ENCODE measurements at places on chromosomes 1 and 21.

DNA sequence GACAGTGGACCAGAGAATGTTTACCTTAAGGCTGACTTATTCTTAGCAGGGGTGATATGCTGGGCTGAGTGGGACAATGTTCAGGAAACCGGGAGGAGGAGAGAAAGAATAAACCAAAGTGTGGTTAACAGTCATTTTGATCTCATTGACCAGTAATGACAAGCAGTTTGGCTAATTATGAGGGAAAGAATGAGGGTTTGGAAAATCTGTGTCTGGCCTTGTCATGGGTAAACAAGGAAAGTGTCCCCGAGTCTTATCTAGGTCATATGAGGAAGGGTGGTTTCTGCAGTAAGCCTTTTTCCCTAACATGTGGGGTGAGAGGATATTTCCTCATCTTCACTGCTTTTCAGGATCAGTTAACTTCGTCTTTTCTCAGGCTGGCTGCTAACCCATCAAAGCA lies 155.0 kb downstream of the TPR start:
- no peak for DNase-seq

- DNase-seq = no peak
These were observed 8.0 kb downstream of the MED8 start for GRCh38 chr1:43381612-43382011.

GRCh38 chr21:41960386-41960785 lies 6.6 kb upstream of the C2CD2 start:
- DNase-seq = no peak

DNA sequence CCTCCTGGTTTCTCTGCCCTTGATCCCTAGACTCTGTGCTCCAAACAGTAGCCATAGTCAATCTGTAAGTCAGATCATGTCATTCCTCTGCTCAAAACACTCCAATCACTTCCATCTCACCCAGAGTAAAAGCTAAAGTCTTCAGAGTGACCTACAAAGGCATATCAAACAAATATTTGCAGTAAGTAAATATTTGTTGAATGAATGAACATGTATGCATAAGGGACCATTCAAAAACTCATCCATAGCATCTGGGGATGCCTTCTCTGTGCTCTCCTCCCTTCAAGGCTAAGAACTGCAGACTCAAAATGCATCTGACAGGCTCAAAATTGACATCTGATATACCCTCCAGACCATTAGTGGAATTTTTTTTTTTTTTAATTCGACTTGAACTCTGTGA lies 18.1 kb upstream of the AK5 start:
- no peak for DNase-seq

- no peak for DNase-seq
These were observed 47.4 kb downstream of the GFI1 start for GRCh38 chr1:92439291-92439690.

- DNase-seq = no peak
These were observed 37.9 kb upstream of the PODN start for GRCh38 chr1:53024117-53024516.

DNA sequence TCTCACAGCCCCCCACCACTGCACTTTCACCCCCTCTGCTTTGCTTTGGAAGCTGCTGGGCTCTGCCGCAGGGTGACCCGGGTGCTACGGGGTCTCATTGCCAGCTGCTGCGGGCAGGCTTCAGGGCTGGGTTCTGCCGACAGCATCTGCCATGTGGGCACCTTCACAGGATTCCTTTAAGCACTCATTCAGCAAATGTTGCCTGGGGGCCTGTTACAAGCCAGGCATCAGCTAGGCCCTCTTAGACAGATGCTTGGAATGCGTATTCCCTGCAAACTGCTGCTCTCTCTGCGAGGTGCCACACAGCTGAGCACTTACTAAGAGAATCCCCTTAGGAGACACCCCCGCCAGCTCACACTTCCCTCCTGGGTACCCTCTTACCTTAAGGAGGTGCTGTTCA lies 29.2 kb downstream of the COL16A1 start:
- no peak for DNase-seq

DNA sequence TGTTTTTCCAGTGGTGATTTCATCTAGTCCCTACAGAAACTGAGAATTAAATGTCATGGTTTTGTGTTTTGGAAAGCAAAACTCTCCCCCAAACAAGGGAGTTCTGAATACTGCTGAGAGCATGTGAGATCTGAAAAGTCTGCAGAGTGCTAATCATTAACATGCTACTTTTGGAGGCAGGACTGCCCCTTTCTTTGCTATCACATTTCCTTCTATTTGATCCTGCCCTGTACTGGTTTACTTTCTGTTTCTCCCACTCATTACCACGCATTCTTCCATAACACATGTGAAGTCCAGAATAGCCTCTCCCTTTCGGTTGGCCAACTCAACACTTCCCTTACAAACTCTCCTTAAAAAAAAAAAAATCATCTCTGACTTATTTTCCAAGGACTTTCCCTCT lies 63.6 kb downstream of the GADD45A start:
- peak; percentile 78 for DNase-seq

- DNase-seq = no peak
These were observed 37.4 kb downstream of the RAB3B start for GRCh38 chr1:51953079-51953478.

- DNase-seq = peak; percentile 79
These were observed 33.5 kb downstream of the EPHA2 start for GRCh38 chr1:16122350-16122881.

- DNase-seq = peak; percentile 53
These were observed 780 bp downstream of the HIVEP3 start for GRCh38 chr1:41917835-41918449.
